HFFc6 (cell line): ENCODE measurements at places on chromosomes 1 and 21. TPM values are rescaled to one million over a fixed set of nuclear protein-coding genes. Genes with fewer than 3 reads are reported as not detected.

The OR14K1 gene
- total RNA-seq = not detected in 3 replicates

The IKBKE gene
- total RNA-seq = 14.4 to 19.5 TPM (median 15.2 TPM) in 3 replicates

The C1orf94 gene
- total RNA-seq = not detected in 3 replicates

The CENPF gene
- total RNA-seq = 36.8 to 73.5 TPM (median 63.7 TPM) in 3 replicates

The IRF6 gene
- 0.14 to 4.0 TPM (median 2.1 TPM) in 3 replicates for total RNA-seq

DNA sequence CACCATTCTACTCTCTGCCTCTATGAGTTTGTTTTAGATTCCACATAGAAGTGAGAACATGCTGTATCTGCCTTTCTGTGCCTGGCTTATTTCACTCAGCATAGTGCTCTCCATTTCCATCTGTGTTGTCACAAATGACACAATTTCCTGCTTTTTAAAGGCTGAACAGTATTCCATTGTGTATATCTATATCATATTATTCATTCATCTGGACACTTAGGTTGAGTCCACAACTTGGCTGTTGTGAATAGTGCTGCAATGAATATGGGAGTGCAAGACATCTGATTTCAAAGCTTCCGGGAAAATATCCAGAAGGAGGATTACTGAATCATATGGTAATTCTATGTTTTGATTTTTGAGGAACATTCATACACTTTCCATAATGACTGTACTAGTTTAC lies 20.1 kb upstream of the DONSON start:
- no peak for DNase-seq

- peak; percentile 4 for DNase-seq
Observed at GRCh38 chr1:42379794-42380585, 602 bp upstream of the RIMKLA start.

GRCh38 chr1:161038523-161039153 lies at the start of gene TSTD1:
Gene TSTD1 (minus strand): TSS chr1:161038964. CDS start chr1:161038889, 75 bp downstream.
- DNase-seq = no peak

- peak; percentile 66 for DNase-seq
Observed at GRCh38 chr1:40338745-40339419, 21.8 kb upstream of the COL9A2 start.

GRCh38 chr1:206864939-206865671 lies at the start of gene IL20:
Gene IL20 (plus strand): TSS chr1:206865623. CDS start chr1:206865853, 230 bp downstream.
- DNase-seq = peak; percentile 82

DNA sequence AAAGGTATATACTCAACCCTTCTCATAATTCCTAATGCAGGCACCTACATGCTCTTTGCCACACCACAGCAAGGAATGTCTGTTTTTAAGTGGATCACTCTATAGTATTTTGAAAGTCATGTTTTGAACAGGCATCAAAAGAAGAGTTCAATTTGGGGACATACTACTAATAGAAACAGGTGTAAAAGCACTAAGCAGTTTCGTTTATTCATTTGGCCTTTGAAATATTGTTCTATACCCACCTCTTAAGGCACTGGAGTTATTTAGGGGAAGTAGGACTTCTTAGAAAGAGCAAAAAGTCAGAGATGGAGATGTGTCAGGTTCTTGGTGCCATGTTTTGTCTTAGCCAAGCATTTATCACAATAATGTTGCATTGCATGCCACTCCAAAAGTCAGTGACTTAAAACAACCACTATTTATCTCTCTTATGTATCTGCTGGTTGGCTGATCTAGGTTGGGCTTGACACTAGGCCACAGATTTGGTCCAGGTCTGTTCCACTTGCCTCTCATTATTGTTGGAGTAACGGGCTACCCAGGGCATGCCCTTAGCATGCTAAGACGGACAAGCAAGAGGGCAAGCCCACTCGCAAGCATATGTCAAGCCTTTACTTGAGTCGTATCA lies 107.5 kb downstream of the RGL1 start:
- no peak for DNase-seq

DNA sequence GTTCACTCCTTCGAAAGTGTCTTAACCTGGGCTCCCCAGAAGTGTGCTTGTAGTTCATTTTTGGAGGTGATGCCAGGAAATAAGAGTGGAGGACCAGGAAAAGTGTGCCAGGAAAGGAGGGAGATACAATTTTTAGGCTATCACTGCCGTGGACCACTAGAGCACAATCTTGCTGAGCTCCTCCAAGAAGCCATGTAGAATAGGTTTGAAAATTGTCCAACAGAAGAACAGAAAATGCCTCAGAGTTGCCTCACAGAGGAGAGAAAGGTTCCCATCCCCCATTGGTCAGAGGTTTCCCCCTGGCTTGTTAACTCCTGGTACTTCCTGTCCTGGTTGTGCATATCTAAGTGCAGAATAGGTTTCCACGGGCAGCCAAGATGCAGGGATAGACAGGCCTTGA lies 41.6 kb downstream of the CATSPERE start:
- no peak for DNase-seq

DNA sequence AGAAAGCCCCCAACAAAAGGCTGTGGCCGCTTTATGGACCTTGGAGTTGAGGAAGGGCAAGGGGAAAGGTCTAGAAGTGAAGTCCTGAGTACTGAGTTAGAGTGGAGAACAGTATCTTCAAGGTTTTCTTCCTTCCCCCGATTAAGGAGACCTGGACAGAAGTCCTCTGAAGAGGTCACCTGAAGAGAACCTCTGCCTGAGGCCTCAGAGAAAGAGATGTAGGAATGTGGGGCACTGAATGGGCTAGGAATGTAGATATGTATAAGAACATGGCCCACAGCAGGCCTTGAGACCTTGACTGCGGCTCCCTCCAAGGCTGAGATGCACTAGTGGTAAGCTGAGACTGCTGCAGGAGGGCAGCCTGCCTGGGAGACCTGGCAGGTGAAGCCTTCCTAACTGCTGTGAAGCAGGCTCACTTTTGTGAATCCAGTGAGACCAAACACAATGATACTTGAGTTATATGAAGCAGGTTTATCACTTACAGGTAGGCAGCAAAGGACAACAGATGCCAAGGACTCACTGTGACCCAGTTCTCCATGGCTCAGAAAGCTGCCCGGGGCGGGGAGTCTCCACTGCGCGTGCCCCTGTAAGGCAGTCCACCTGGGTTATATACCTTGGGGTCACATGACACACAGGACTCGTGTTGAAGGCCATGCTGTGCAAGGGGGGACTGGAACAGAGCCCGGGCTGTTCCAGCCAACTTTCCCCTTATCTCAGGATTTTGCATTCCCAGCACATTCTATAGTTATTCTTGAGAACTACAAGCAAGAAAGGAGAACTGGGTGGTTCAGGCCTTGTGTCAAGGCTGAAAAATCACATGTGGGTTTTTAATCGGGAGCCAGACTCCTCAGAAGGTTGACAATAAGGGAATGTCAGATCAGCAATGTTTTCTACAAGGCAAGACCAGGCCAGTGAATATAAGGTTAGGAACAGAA lies 78.8 kb upstream of the PPM1J start:
- DNase-seq = no peak

- no peak for DNase-seq
Observed at GRCh38 chr1:223785808-223786207, 59.9 kb downstream of the TP53BP2 start.

GRCh38 chr1:1785666-1786065 lies 7.4 kb upstream of the NADK start:
- no peak for DNase-seq

DNA sequence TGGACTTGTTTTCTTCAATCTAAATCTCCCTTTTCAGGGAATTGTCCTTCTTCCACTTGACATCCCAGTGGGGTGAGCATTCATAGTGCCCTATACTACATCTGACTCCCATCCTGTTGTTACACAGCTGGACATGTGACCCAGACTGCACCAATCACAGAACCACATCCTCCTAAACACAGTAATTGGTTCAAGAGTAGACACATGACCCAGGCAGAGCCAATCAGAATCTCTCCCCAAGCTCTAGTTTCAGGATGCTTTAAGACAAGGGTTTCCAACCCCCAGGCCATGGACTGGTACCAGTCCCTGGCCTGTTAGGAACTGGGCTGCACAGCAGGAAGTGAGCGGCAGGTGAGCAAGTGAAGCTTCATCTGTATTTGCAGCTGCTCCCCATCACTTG lies 5.6 kb upstream of the DDOST start:
- no peak for DNase-seq

DNA sequence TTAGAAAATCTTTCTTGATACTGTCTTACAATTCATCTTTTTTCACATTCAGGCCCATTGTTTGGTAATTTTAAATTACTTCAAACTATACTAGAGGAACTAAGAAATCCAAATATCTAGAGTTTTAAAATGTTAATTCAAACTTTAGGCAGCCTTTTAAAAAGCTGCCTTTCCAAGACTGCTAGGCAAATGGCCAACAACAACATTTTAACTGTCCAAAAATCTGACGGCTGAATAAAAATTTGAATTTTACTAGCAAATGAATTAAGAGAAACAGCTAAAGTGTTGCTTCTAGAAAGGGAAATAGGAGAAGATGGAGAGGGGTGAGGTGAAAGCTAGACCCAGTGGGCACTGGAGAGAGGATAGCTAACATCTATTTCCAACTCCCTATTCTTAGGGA lies 17.2 kb downstream of the DPYD start:
- no peak for DNase-seq

DNA sequence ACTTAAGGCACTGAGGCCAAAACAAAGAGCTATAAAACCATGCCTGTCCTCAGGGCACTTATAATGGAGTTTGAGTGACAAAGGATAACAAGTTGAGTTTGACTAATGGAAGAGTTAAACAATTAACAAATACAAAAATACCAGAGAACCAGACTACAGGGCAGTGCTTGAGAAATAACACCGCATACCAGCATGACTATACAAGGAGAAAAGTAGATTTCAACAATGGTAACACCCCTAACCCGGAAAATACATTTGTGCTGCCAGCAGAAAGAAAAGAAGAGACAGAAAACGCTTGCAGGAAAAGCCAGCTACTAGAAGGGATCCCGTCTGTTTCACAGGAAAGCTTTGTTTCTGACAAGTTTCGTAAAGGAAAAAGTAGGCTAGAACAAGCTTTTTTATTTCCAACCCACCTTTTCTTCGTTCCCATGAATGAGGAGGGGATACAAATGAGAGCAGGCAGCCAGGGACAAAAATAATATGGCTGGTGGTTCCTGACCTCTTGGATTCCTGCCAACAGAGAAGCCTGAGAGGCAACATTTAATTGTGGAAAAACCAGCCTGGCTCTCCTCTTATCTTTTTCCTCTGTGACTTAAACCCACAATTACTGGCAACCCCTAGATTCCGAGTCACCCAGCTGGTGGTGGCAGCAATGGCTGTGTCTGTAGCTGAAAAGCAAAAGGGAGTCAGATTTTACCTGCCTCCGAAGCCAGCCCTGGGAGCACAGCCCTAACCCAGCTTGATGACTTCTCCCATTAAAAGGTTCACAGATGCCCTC lies 56.5 kb downstream of the WLS start:
- no peak for DNase-seq

GRCh38 chr1:242245255-242245654 lies 246.4 kb upstream of the MAP1LC3C start:
- no peak for DNase-seq
